ENCODE measurements at places on chromosomes 3 and 15. TPM values are rescaled to one million over a fixed set of nuclear protein-coding genes. Genes with fewer than 3 reads are reported as not detected.

Gene ECT2
- 12.9 TPM for total RNA-seq

Gene RAB6B
- total RNA-seq: 1.2 TPM

Gene MYZAP
- 1.00 TPM for total RNA-seq

Gene SLC9A9
- total RNA-seq: 13.0 TPM

Gene LDHAL6B
- total RNA-seq: not detected

GRCh38 chr3:149941186-149941585 is 29.5 kb downstream of the PFN2 start:
- H3K27me3 ChIP-seq: no peaks in the 10 kb centered on the region
- no peak for DNase-seq
- H3K27ac ChIP-seq: no peak overlapping the region
- no peak overlapping the region for H3K4me3 ChIP-seq
- H3K4me1 ChIP-seq: no peaks in the 10 kb centered on the region
- H3K36me3 ChIP-seq: no peaks in the 10 kb centered on the region

GRCh38 chr15:61689067-61689466 is 371.2 kb downstream of the VPS13C start:
- no peak overlapping the region for H3K27ac ChIP-seq
- no peak overlapping the region for H3K4me3 ChIP-seq
- DNase-seq: no peak
- no peaks in the 10 kb centered on the region for H3K36me3 ChIP-seq

DNA sequence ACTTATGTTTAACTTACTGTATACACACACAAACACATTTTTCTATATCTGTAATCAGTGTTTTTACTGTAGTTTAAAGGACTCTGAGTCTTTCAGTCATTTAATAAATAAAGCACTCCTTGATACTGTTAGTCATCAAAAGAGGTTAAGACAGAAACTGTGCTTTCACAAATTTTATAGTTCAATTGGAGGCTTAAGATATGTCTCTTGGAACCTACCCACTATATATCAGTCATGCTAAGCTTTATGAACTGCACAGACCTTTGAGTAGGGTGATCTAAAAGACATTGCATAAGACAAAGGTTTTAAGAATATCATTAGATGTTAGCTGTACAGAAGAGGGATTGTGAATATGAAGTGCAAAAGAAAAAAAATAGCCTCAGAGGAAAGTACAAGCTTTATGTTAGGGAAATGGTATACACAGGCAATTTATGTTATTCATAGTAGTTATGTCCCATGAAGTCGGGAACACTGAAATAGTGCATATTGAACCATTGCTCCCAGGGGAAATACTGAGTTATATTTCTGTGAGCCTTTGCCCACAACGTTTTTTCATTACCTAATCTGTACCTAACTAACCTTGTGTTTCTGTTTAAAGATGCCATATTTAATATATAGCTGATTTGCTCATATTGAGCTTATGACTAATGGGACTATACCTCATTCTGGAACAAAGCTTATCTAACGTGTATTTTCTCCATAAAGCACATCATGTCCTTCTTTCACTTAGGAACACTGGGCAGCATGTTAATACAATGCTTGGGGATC is 19.7 kb downstream of the CHMP2B start:
- H3K36me3 ChIP-seq: peaks cover 19% of the 10 kb centered on the region
- no peaks in the 10 kb centered on the region for H3K27me3 ChIP-seq
- H3K4me3 ChIP-seq: no peak overlapping the region

- H3K36me3 ChIP-seq: no peaks in the 10 kb centered on the region
- no peak overlapping the region for H3K27ac ChIP-seq
- no peak overlapping the region for H3K4me3 ChIP-seq
- DNase-seq: no peak
- H3K4me1 ChIP-seq: no peaks in the 10 kb centered on the region
These were observed 484.3 kb upstream of the ROBO1 start for GRCh38 chr3:80252113-80252512.

DNA sequence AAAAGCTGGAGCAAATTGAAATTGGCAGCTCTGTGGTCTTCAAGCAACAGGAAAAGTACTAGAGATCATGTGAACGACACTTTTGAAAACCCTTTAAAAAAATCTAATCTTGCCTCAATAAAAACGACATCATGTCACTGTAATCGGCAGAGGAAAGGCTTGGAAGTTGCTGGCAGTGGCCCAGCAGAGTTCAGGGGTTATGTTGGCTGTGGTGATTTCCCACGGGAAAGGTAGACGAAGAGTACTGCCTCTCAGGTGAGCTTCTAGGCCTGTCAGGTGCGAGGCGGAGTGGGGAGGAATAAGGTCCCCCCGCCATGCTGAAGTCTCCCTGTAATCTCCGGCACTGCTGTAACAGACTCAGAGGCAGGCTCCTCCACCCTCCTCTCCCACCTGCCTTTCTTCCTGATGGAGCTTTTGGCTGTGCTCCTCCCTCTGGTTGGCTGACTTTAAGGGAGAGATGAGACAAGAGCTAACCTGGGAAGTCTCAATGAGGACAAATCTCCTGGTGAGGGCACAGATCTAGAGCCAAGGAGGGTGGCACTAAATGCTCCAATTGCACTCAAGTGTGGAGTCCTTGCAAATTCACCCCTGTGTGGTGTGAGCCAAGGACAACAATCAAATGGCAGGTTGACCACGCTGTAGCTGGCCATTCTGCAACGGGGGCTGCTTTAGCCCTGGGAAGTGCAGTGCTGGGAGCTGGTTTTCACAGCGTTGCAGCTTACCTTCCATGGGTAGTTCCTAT is 18.7 kb upstream of the HES1 start:
- H3K4me3 ChIP-seq: no peak overlapping the region
- peaks cover 19% of the 10 kb centered on the region for H3K4me1 ChIP-seq
- no peaks in the 10 kb centered on the region for H3K27me3 ChIP-seq
- peak overlapping the region; percentile 45 for H3K27ac ChIP-seq

GRCh38 chr3:106842151-106842550 is 535.1 kb upstream of the CCDC54 start:
- H3K4me3 ChIP-seq: no peak overlapping the region
- no peaks in the 10 kb centered on the region for H3K4me1 ChIP-seq
- no peaks in the 10 kb centered on the region for H3K27me3 ChIP-seq

GRCh38 chr3:170437696-170438407 is 19.2 kb downstream of the CLDN11 start:
- no peak overlapping the region for H3K4me3 ChIP-seq
- no peak overlapping the region for H3K27ac ChIP-seq
- no peaks in the 10 kb centered on the region for H3K36me3 ChIP-seq
- H3K27me3 ChIP-seq: no peaks in the 10 kb centered on the region

GRCh38 chr3:46293991-46294833 is 52.0 kb downstream of the CCR3 start:
- peak overlapping the region; percentile 44 for H3K27ac ChIP-seq
- no peaks in the 10 kb centered on the region for H3K36me3 ChIP-seq
- H3K27me3 ChIP-seq: no peaks in the 10 kb centered on the region
- no peak overlapping the region for H3K4me3 ChIP-seq

- H3K4me1 ChIP-seq: peaks cover 15% of the 10 kb centered on the region
- no peak overlapping the region for H3K27ac ChIP-seq
- DNase-seq: no peak
- no peak overlapping the region for H3K4me3 ChIP-seq
- no peaks in the 10 kb centered on the region for H3K27me3 ChIP-seq
These were observed 44.0 kb downstream of the XXYLT1 start for GRCh38 chr3:195226900-195227447.

DNA sequence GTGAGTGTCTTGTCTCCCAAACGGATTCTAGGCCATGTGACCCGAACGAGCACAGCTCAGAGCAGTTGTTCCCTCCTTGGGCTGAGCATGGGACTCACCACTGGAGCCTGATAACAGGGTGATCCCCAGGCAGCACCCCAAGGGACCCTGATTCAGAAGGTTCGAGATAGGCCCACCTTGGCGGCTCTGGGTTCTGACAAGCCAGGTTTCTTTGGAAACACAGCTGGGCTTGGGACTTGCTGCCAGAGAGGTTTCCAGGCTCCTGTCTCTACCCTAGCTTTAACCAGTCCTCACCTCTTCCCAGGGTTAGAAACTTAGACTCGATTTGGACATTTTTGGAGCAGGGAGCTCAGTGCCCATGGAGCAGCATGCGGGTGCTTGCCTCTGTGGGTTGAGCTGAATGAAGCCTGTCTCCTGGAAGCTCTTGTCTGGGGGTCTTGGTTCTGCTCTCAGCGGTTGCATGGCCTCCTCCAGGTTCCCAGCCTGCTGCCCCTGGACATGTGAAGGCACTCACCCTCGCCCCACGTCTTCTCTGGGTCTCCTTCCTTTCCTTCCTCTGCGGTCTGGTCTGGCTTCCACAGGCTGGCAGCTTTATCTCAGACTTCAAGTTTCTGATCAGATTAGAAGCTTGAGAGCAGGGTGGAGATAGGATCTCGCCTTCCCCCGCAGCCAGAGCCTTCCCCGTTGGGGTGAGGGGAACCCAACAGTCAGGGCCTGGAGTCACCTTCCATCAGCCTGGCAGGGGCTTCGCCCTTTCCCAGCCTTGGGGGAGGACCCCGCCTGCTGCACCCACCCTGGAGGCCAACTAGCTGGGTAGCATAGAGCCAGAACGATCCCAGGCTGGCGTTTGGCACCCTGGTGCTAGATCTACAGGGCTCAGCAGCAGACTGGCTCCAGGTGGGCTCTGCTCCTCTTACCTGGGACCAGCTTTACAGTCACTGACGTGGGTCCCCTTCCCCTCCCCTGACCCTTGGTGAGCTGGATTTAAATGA is 21.0 kb downstream of the PAQR5 start:
- no peak overlapping the region for H3K4me3 ChIP-seq
- peak overlapping the region; percentile 4 for H3K27ac ChIP-seq
- H3K36me3 ChIP-seq: no peaks in the 10 kb centered on the region
- H3K27me3 ChIP-seq: no peaks in the 10 kb centered on the region
- no peak for DNase-seq
- H3K4me1 ChIP-seq: peaks cover 6% of the 10 kb centered on the region

DNA sequence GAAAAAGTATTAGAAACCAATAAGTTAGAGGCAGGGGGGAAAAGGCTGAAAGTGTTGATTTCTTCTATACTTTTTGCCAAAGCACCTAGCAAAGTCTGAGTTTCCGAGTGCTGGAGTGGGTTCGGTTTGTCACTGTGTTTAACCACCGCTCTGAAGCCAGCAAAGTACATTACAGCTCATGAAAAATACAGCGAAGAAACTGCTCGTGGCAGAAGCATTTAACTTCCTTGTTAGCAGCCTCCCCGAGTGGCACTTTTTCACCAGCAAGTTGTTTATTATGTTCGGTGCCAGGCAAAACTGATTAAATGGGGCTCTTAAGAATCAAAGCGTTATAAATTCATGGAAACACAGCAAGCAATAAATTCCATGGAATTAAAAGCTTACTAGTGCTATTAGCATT is 313.6 kb downstream of the FOXP1 start:
- H3K4me1 ChIP-seq: peaks cover 4% of the 10 kb centered on the region
- H3K27ac ChIP-seq: no peak overlapping the region
- no peaks in the 10 kb centered on the region for H3K36me3 ChIP-seq
- no peaks in the 10 kb centered on the region for H3K27me3 ChIP-seq
- no peak for DNase-seq

GRCh38 chr3:173191611-173192010 is 50.6 kb upstream of the SPATA16 start:
- H3K27ac ChIP-seq: no peak overlapping the region
- DNase-seq: no peak
- H3K4me3 ChIP-seq: no peak overlapping the region
- no peaks in the 10 kb centered on the region for H3K36me3 ChIP-seq
- H3K4me1 ChIP-seq: no peaks in the 10 kb centered on the region
- H3K27me3 ChIP-seq: no peaks in the 10 kb centered on the region

GRCh38 chr3:106552351-106553043 is 683.7 kb upstream of the CBLB start:
- no peak overlapping the region for H3K27ac ChIP-seq
- no peak overlapping the region for H3K4me3 ChIP-seq
- no peaks in the 10 kb centered on the region for H3K4me1 ChIP-seq
- no peak for DNase-seq
- H3K36me3 ChIP-seq: no peaks in the 10 kb centered on the region
- no peaks in the 10 kb centered on the region for H3K27me3 ChIP-seq
